NB4 (cell line): ENCODE measurements at places on chromosomes 12 and 14.

DNA sequence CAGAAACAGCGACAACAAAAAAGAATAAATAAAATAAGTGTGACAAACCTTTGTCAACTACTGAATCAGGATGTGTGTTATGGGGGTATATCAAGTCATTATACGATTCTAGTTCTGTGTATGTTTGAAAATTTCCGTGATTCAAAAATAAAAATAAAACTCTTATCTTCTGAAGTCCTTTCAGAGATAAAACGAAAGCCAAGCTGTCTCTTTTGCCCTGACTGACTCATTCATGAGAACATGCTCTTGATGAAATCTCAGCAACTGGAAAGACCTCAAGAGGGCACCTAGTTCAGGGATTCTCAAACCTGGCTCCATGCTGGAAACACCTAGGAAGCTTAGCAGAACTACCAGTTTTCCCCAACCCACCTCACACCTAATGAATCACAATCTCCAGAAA is 9.2 kb downstream of the FOXN3 start:
- no peak for DNase-seq

DNA sequence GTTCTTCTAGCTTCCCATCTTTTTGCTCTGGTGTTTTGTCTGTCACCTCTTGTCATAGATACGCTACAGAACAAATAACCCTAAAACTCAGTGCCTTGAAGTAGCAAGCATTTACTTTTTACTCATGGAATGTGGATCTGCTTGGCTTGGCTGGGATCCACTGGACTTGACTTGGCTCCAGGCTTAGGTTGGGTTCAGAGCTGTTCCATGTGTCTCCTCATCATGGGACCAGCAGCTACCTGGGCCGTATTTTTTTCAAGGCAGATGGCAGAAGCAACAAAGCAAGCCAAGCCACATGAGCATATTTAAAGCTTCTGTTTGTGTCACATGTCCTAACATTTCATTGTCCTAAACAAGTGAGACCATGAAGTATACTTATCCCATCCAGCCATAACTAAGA is 48.7 kb upstream of the ATF1 start:
- DNase-seq, result no peak

GRCh38 chr14:55192054-55192621 is 753 bp upstream of the DLGAP5 start:
- no peak for DNase-seq

- DNase-seq, result no peak
These were observed 5.1 kb downstream of the KLC1 start for GRCh38 chr14:103634156-103634555.

GRCh38 chr14:68539241-68539737 is 253.6 kb downstream of the ZFP36L1 start:
- DNase-seq, result no peak

GRCh38 chr12:45726603-45727300 is 2.8 kb upstream of the ARID2 start:
- peak; percentile 58 for DNase-seq

GRCh38 chr14:24895243-24895583 is 154.7 kb downstream of the STXBP6 start:
- no peak for DNase-seq

GRCh38 chr12:124422142-124422569 is 127.3 kb downstream of the RFLNA start:
- DNase-seq, result no peak

- no peak for DNase-seq
These were observed 141.5 kb downstream of the CAND1 start for GRCh38 chr12:67410667-67411067.

DNA sequence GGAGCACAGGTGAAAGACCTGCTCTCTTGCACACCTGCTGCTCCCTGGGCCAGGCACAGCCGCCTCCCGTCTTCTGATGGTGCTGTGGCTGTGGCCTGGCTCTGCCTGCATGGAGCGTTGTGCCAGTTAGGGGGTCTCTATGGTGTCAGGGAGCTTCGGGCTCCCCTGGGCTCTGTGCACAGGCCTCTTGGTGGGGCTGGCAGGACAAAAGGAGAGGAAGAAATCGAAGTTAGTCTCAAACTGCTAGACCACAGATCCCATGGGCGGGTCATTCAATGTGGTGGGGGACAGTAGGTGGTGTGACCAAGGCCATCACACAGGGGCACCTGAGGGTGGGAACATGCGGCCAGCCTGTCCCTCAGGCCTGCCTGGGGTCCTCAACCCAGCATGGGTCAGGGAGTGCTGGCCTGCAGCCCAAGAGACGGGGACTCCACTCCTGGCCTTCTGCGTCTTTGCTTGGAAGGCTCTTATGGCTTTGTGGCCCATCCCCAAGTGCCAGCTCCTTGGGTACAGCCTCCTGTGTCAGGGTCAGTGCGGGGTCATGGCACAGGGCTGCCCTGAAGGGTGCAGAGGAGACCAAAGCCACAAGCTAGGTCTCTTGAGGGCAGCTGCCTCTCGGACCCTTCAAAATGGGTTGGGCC is 84.1 kb downstream of the KIF26A start:
- no peak for DNase-seq

- DNase-seq, result no peak
These were observed 388.1 kb downstream of the CCDC91 start for GRCh38 chr12:28578361-28578760.

DNA sequence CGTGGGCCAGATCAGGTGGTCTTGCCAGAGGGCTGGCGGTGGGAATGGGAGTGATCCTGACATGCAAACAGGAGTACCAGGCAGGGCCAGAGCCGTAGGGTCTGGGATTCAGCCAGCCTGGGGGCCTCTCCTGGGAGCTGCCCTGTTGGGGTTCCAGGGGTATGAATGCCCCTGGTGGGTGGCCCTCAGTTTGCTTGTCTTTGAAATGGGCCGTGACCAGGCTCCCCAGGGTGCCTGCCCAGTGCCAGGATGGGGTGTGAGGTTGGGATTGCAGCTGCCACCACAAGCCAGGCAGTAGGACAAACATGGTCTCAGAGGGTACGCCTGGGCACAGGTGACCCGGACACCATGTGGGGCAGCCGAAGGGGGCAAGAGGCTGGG is 168.8 kb downstream of the KIF26A start:
- DNase-seq, result no peak

DNA sequence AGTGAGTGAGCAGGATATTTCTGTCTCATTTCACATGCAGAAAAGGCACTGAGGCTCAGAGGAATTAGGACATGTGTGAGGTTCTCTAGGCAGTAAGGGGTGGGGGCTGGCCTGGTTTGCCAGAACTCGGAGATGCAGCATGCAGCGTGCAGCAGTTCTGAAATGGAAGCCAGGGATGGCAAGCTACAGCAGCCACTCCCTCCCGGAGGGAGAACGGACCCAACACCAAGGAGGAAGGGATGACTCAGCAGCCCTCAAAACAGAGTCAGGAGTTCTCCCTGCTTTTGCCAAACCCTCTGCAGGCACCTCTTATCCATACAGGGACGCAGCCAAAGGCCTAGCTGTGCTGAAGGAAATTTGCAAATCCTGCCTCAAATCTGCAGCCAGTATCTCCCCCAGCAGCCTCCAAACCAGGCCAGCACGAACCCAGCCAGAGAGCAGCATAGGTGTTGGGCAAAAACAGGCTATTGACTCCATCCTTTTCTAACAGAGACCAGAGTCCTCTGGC is 10.3 kb upstream of the SERPINA3 start:
- DNase-seq, result peak; percentile 14
